ENCODE measurements at places on chromosomes 2 and 18.

DNA sequence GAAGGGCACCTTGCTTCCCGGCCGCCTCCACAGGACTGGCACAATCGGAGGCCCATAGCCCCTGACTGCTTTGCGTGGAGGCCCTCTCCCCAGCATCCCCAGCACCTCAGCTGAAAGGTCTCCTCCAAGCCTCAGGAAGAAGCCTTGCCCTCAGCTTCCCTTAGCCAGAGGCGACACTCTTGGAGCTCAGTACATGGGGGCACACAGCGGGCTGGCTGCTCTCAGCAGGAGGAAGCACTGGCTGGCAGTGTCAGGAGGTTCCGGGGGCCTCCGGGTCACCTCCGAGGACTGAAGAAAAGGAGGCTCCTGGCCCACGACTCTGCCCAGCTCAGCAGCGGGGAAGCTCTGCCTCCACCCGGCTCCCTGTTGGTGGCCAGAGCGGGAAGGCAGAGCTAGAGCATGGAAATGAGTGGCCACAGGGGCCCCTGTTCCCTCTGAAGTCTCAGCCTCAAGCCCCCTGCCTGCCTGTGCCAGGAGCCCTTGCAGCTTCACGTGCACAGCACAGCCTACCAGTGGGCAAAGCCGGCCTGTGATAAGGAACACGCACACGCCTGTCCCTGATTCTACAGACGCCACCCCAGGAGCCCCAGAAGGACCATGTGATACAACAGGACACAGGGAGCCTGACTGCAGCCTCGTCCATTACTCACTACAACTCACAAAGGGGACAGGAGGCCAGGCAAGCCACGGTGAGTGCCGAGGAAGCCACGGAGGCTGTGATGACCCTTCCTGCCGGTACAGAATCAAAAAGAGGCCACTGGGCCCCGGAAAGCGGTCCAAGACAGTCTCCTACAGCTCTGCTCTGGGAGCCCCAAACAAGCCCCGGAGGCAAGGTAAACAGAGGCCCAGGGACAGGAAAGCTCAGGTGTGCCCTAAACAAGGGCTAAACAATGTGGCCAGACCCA lies 15.5 kb downstream of the HDAC4 start:
- no peak for DNase-seq

- DNase-seq: peak; percentile 78
Measured at GRCh38 chr2:71896385-71897136, 251.1 kb downstream of the CYP26B1 start.

DNA sequence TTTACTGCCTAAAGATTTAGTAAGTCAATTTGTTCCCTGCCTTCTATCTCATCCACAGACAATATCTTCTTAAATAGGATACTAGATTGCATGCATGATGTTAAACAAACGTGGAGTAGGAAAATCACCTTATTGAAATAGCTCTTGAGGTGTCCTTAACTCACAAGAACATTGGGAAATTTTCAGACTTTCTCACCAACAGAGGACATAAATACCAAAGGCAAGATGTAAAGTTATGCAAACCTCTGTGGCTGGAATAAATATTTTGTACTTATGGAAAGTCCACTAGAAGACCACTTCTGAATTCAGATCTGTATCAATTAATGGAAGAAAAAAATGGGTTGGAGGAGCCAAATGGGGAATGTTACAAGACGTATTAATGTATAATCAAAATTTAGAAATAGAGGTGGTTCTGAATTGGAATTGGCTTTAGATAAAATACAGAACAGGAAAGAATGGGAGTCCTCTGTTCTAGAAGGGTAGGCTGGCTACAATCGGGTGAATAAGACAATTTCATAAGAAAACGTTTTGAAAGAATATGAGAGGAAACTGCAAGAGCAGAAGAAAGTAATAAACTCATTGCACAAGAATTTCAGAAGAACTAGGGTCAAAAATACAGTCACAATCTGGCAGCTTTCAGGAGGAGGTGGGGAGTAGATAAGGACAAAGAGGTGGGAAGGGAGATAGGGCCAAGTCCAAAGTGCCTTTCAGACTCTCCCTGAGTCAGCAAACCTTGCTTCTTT lies 69.3 kb upstream of the FN1 start:
- DNase-seq: no peak

DNA sequence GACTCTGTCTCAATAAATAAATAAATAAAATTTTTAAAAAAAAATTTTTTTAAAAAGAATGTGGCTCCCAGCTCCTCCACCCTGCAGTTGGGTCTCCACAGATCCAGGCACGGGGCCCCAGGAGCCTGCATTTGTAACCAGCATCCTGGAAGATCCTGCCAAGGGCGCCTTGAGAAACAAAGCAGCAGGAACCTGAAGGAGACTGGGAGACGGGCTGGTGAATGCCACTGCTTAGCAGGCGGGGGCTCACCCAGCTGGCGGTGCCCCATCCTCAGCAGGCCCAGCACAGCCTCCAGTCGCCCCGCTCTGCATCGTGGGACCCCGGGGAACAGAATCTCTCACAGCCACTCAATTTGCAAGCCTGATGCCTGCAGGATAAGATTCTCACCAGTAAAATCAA lies 187.5 kb upstream of the SALL3 start:
- no peak for DNase-seq

- DNase-seq: no peak
Measured at GRCh38 chr18:57811477-57812125, 8.5 kb upstream of the ATP8B1 start.

GRCh38 chr2:15802657-15803542 lies 137.4 kb upstream of the MYCN start:
- DNase-seq: no peak

DNA sequence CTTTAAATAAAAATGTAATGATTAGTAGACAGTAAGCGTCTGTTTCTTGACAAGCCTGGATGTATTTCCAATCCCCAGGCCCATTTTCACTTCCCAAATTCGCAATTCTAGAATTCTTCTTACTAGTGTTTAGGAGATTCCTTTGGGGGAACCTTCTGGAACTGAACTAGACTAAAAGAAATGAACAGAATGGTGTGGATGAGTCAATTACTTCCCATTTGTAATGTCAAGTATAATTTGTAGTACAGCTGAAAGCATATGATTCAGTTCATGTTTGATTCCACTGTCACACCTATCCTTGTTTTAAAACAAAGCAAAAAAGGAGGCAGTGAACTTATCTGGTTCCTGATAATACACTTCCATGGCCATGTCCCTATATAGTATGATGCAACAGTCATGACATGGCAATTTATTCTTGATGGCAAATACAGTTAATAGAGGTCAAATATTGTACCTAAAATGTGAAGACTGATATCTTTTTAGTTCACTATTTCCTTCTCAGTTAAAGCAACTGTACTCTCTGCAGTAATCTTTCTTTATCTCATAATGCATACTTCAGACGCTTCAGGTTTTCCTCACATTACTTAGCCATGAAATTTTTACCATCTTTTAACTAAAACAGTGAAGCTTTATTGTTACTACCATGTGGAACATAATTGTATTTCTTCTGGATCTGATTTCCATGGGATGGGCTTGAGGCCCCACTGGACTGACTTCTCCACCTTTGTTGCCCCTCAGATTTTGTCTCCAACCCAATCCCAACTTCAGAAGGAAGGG lies 2.0 kb downstream of the IDH1 start:
- DNase-seq: no peak

DNA sequence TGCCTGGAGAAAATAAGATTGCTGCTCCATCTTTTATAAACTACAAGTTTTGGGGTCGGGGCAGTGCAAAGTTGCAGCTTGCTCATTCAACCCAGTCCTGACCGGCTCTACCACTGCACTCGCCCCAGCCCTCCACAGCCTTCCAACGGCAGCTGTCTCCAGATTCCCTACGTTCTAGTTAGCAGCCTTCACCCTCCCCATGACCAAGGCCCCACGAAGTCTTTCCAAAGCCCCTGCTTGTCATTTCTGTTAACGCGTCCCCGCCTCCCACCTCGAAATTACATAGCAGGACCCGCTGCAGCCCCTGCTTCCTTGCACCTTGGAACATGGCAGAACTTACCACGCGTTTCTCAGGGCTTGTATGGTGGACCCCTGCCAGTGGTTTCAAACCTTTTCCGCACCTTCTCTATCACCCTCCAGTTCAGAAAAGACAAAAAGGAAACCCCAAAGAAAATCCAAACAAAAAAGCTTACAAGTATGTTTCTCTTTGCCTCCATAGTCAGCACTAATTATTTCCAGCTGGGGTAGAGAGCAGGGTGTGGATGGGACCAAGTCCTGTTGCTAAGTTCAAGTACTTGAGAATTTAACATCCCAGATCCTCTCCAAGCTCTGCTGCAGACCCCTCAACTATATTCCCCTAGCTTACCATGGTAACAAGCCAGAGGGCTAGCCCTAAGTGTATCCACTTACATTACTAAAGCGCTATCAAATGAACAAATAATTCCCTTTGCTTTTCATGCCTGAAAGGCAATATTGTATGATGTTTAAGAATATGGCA lies 161.5 kb downstream of the TGIF1 start:
- DNase-seq: no peak

DNA sequence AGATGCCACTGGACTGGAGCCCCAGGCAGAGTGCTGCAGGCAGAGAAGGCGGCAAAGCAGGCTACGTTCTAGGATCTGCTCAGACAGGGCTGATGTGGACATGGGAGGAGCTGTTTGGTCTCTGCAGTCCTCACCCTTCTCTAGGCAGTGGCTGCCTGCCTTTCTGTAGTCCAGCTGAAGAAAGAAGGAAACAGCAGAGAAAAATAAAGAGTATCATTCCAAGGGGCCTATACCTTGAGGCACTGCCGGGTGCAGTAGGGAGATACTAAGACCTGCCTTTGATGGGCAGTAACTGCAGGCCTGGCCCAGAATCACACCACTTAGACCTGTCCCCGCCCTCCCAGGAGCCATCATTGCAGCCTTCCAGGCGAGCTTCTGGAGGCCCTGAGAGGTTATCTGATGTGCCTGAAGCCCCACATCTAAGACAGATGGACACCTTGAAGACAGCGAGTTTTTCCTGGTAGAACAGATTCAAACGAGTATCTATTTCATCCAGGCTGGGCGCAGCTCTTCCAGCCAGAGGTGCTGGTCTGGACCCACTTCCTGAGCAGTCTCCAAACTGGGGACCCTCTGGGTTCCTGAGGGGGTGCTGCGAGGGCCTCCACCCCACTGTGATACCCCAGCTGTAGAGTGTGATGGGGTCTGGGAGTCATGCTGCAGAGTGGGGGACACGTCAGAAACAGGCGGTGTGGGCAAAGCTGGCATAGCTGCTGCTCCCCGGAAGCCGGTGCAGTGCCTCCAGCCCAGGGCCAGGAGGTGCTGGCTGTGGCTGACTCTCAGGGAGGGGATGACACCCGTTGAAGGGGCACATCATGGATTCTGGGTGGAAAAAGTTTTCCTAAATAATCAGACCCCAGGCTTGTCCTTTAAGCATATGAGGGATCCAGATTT lies 87.3 kb upstream of the OTOS start:
- DNase-seq: no peak

- DNase-seq: peak; percentile 12
Measured at GRCh38 chr2:149143734-149144133, 105.2 kb downstream of the LYPD6B start.

- no peak for DNase-seq
Measured at GRCh38 chr2:179335732-179336131, 71.1 kb upstream of the SESTD1 start.

- DNase-seq: no peak
Measured at GRCh38 chr2:222000326-222000725, 298.5 kb downstream of the PAX3 start.

- no peak for DNase-seq
Measured at GRCh38 chr2:136916131-136916530, 150.8 kb downstream of the THSD7B start.

DNA sequence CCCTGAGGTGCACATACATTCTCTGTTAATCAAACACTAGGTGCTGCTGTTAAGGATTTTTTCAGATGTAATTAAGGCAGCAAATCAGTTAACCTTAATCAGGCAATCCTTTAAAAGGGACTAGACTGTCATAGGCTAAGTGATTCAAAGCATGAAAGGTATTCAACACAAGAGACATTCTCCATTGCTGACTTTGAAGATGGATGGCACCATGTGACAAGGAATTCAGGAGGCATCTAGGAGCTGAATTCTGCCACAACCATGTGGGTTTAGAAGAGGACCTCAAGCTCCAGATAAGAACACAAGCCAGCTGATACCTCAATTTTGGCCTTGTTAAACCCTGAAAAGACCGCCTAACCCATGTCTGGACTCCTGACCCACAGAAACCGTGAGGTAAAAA lies 84.0 kb downstream of the SMAD2 start:
- no peak for DNase-seq

DNA sequence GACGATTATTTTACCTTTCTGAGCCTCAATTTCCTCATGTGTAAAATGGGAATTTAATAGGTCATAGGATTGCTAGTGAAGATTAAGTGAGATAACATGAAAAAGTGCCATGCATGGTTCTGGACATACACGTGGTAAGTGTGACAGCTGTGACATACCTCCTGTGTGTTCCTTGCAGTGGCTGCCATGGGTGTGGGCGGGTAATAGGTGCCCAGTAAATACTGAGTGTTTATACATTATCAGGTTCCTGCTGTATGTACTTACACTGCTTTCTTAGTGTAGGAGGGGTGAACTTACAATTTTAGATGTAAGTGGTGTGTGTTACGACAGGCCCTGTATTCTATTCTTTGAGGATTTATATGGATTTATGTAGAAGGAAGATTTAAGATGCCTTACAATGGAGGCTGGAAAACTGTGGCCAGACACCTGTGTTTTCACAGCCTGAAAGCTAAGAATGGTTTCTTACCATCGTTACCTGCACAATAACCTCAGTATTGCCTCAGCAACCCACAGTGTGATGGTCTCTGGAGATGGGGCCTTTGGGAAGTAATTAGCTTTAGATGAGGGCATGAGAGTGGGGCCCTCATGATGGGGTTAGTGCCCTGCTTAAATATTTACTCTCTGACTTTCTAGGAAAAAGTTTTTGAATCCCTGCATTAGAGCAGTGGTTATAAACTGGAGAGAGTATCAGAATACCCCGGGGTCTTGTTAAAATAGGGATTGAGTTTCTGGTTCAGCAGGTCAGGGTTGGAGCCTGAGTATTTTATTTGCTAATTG lies 78.1 kb downstream of the ASAP2 start:
- no peak for DNase-seq

Measured in esophagus muscularis mucosa (tissue), 4 donors.